ENCODE measurements at places on chromosomes 3 and 15.

- DNase-seq: no peak
Measured at GRCh38 chr3:12462159-12462947, 21.9 kb upstream of the TSEN2 start.

- DNase-seq: no peak
Measured at GRCh38 chr3:140536926-140537726, 140.7 kb upstream of the TRIM42 start.

- DNase-seq: no peak
Measured at GRCh38 chr3:106814231-106814630, 563.0 kb upstream of the CCDC54 start.

GRCh38 chr3:120435621-120436020, 15.2 kb downstream of the FSTL1 start:
- no peak for DNase-seq

DNA sequence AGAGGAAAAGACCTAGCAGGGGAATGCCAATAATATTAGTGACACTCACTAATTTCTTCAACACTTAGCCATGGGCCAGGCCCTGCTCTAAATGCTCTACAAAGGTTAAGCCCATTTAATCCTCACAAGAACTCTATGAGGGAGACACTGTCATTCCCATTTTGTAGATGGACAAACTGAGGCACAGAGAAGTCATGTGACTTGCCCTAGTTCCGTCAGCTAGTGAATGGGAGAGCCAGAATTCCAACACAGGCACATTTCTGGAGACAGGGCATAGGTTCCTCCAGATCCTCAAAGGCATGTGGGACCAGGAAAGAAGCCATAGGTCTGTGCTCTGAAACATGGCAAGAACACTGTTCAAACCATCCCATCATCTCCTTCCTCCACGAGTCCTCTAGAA, 31.5 kb downstream of the LOXL1 start:
- no peak for DNase-seq

All from effector CD4-positive, alpha-beta T cell (primary cell).